NCI-H187 (cell line): ENCODE measurements at places on chromosomes 13 and 19.

- no peak for DNase-seq
Measured at GRCh38 chr13:59472134-59472533, 691.6 kb downstream of the DIAPH3 start.

GRCh38 chr13:94825507-94825906 lies 113.2 kb upstream of the SOX21 start:
- DNase-seq: no peak

- DNase-seq: no peak
Measured at GRCh38 chr19:34430738-34431625, 2.8 kb downstream of the UBA2 start.

GRCh38 chr13:98033277-98034247 lies 80.1 kb downstream of the IPO5 start:
- peak; percentile 21 for DNase-seq

- DNase-seq: peak; percentile 31
Measured at GRCh38 chr13:44810061-44810840, 179.0 kb downstream of the NUFIP1 start.

DNA sequence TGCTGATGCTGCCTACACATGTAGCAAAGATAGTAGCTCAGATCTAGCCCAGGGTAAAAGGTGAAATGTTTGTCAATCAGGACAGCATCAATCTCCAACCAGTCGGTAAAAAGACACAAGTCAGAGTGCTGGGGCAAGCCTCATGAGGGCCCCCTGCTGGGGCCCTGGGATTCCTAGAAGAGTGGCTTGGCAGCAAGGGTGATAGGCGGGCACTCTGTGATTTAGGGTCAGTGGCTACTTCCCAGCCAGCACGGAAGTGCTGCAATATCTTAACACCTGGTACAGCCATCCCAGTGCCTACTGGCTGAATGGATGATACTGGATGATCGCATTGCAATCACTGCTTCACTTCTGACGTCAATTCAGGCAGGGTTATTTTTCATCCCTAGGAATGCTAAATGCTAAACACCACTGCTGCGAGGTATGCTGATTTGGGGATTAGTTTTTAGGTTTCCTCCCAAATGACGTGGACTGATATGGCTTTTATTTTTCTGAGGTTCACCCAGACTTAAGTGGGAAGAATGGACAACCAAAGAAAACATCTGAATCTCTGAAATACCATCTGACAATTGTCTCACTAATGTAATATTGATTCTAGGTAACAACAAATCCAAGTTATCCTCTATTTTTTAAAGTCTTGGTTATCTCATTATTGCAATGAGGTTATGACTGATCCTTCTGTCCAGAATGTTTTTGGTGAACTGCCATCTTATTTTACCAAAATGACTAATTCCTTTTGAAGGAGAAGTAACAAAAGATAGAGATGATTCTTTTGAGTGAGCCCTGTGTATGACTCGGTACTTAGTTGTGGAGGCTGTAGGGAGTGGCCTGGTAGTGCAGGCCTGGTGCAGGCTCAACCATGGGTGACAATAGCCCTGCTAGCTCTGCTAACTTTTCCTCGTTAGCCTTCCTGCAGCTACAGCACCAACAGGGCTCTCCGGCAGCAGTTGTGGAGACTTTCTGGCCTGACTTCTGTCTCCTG lies 432.5 kb downstream of the FGF9 start:
- no peak for DNase-seq

GRCh38 chr13:94709001-94709834 lies 3.1 kb downstream of the SOX21 start:
- DNase-seq: no peak

- DNase-seq: peak; percentile 55
Measured at GRCh38 chr19:55647732-55648584, at the start of gene CCDC106. CCDC106 (plus strand) TSS chr19:55648212; CDS start chr19:55649047, 835 bp downstream.
